ENCODE measurements at places on chromosomes 7 and 10. TPM values are rescaled to one million over a fixed set of nuclear protein-coding genes. Genes with fewer than 3 reads are reported as not detected.

The C7orf57 gene
- total RNA-seq = 0.83 TPM

The ELMO1 gene
- 75.3 TPM for total RNA-seq

- no peak for DNase-seq
Measured at GRCh38 chr10:58775960-58776567, 263.4 kb downstream of the BICC1 start.

DNA sequence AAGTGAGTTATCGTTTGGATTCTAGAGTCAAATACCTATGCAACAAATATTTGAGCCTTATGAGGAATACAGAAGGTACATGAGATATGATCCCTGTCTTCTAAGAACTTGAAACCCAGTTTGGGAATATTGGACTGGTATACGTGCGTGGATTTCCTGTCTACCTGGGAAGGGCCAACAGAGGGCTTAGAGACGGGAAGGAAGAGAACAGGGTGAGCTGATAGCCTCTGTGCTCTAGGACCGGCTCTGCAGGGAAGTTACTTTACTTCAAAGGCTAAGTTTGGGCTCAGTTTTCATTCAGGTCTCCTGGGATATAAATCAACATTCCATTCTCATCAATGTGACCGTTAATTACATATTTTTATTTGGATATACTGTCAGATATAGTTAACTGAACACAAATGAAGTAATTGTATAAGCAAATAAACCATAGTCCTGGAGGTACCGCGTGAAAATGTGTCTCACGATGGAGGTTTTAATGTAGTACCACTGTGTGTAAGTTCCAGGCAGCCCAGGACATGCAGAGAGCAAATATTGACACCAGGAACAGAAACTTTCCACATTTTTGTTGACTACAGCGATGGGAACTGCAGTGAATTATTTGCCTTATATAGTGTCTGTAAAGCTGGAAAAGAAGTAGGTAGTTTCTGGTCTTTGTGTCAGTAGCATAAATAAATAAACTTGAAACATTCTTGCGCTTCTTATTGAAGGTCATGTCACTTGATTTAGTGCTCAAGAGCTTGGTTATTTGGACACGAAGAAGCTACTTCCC is 8.6 kb downstream of the CHST12 start:
- no peak for DNase-seq

GRCh38 chr10:21749788-21750187 is 215.8 kb downstream of the MLLT10 start:
- DNase-seq = no peak

DNA sequence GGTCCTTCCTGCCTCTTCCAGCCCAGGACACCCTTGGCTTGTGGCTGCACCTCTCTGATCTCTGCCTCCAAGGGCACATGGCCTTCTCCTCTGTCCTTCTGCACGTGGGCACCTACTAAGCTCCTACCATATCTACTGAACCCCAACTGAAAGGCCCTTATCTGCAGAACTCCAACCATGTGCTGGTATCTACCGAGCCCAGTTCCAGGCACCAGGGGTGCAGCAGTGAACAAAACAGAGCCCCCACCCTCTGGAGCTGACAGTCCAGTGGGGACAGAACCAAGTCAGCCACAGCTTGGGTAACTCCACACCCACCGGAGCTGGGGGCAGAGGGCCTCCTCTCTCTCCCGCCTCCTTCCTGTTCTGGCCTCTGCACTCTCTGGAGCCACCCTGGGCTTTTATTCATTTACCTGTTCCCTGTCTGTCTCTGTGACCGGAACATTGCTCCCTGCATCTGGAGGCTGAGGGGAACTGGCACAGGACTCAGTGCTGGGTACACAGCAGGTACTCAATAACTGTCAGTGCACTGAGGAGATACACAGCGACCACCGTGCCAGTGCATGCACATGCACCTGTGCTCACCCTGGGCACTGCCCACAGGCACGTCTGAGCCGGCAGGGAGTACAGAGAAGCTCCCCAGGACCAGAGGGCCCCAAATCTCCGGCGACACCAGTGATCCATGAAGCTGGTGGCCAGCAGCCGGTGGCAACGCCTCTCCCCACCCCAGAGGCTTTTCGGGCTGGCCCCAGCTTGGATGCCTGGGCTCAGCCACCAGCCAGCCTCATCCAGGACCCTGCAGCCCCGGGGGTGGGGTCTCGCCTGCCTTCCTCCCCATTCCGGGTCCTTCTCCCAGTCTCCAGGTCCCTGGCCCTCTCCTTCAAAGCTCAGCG is 2.0 kb downstream of the MICALL2 start:
- no peak for DNase-seq

DNA sequence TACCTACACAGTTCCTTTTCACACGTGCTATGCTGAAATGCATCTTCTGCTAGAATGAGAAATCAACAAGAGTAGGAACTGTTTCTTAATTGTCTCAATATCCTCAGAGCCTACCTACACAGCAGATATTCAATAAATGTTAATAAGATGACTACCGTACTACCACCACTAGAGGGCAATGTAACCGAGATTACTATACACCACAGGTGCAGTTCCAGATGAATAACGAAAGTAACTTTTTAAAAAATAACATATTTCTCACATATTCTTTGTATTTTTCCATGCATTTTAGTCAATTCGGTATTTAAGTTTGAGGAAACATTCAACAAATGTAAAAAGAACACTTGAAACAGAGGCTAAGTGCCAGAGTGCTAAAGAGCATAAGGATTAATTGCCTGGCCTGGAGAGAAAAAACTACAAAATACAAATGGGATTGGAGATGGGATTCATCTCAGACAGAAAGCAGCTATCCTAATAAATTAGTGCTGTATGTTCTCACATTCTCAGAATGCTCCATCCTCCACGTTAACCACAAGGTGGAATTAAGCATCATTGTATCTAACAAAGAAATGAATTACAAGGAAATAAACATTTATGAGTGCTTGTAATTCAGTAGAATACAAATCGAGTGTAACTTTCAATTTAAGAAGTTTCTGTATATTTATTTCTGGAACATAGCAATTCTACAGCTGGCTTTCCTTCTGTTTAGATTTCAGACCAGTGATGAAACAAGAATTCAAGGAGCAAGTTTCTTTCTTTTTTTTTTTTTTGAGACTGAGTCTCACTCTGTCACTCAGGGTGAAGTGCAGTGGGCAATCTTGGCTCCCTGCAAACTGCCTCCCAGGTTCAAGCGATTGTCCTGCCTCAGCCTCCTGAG is 20.3 kb upstream of the HECTD2 start:
- no peak for DNase-seq

DNA sequence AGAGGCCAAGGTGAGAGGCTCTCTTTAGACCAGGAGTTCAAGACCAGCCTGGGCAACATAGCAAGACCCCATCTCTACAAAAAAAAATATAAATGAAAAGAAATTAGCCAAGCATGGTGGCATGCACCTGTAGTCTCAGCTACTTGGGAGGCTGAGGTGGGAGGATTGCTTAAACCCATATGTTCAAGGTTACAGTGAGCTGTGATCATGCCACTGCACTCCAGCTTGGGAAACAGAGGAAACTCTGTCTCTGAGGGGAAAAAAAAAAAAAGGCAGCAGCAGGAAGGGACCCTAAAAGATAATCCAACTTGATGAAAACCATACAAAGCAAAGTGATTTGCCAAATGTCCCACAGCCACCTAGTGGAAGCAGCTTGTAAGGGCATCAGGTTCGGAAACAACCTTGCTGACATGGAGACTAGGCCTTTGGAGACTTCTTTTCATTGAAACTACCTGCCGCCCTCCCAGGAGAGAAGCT is 15.6 kb upstream of the PBLD start:
- peak; percentile 57 for DNase-seq

The AGAP5 gene
- 8.8 TPM for total RNA-seq

- no peak for DNase-seq
Measured at GRCh38 chr10:127441350-127442219, 107.5 kb upstream of the NPS start.

DNA sequence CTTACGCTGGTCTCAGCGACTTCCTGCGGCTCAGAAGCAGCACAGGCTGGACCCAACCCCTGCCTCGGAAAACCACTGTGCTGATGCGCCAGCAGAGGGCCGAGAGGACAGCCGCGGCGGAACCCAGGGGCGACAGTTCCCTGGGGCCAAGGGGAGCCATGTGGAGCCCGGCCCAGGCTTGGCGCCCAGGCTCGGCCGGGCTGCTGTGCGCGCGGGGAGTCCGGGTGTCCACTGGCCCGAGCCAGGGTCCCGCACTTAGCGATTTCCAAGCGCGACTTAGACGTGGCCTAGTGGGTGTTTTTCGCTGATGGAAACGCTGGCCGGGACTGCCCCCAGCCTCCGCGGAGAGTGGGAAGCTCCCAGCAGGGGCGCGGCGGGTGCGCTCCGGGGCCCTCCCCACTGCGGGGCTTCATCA is 18.6 kb upstream of the ZNF32 start:
- no peak for DNase-seq

DNA sequence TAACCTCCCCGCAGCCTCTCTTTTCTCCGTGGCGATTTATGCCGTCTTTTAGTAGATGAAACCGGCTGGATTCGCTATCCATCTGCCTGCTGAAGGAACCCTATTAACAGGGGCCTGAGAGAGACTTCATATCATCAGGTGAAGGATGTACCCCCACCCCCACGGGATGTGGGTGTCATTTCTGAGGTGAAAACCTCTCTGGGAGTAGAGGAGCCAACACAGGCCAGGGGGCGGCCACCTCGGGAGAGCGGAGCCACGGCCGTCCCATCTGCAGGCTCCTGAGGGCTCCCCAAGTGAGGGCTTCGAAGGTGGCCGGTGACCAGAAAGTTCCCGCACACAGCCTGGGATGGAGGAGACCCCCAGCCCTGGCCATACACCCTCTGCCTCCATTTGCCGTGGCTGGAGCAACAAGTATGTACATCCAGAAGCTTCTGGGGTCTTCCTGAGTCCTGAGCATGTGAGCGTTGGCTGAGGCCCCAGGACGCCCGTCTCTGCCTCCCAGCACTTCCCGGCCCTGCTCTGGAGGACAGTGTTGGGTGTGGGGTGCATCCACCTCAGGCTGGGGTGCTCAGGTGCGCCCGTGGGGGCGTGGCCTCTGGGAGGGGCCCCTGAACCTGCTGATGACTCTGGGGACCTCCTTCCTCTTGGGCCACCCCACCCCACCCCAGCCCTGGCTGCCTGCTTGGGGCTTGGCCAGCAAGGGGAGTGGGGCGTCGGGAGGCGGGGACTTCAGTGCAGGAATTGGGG is 84.7 kb downstream of the NKX6-2 start:
- no peak for DNase-seq

DNA sequence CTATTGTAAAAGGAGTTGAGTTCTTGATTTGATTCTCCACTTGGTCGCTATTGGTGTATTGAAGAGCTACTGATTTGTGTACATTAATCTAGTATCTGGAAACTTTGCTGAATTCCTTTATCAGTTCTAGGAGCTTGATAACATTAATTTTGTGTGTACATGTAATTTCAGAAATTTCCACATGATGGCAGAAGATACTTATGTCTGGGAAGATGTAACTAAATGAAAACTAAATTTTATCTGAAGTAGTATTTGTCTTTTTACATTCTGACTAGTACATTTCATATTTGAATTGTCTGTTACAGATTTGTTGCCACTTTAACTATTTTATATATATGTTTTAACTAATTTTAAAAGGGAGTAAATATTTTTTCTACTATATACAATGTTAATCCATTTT is 27.6 kb downstream of the SDHAF3 start:
- no peak for DNase-seq

DNA sequence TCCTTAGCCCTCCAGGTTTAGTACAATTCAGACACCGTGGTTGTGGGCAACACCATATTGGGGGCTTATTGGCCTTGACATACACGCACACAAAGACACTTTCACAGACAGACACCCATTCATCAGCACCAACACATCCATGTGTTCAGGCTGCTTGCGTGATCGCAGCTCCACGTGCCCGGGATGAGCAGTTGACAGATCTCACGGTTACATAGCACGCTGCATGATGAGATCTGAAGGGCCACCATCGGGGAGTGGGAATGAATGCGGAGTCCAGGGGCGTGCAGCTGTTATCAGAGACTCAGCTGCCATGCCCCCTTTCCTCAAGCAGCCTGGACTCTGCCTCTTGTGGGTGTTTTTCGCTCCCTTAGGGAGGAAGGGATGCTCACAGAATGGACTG is 285.2 kb downstream of the USP6NL start:
- DNase-seq = no peak

The ACTA2 gene
- 14.9 TPM for total RNA-seq

GRCh38 chr7:137342828-137343261 is 688 bp downstream of the PTN start:
- DNase-seq = no peak

- no peak for DNase-seq
Measured at GRCh38 chr10:112952282-112953173, 2.5 kb downstream of the TCF7L2 start.

The WDR86 gene
- total RNA-seq = 0.25 TPM

DNA sequence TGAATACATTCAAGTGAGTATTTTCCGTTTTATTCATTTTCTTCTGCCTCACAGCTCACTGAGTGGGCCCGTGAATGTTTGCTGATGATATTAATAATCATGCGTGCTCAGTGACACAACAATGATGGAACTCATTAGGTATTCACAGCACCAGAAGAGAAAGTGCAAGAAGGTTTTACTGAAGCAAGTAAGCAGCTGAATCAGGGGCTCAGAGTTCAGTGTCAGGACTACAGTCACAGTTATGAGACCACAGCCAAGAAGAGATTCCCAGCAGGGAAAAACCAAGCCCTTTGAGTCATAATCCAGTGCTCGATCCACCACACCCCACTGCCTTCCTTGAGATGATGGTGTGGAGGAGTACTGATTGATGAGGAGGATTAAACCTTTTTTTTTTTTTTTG is 247.4 kb downstream of the KIAA1217 start:
- DNase-seq = no peak

GRCh38 chr10:285216-285615 is 150.0 kb downstream of the ZMYND11 start:
- peak; percentile 3 for DNase-seq

DNA sequence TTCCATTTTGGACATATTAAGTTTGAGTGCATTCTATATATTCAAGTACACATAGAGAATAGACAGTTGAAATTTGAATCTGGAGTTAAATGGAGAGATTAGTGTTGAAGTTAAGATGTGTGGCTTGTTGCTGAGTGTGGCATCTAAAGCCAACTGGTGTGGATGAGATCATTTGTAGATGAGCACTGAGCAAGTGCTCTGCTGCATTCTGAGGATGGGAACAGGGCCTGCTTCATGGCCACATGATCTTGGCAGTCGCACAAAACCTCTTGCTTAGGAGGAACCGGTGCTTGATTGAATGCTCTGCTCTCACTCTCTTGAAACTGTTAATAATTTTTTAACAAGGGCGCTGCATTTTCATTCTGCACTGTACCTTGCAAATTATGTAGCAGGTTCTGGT is 62.0 kb downstream of the EPDR1 start:
- no peak for DNase-seq

DNA sequence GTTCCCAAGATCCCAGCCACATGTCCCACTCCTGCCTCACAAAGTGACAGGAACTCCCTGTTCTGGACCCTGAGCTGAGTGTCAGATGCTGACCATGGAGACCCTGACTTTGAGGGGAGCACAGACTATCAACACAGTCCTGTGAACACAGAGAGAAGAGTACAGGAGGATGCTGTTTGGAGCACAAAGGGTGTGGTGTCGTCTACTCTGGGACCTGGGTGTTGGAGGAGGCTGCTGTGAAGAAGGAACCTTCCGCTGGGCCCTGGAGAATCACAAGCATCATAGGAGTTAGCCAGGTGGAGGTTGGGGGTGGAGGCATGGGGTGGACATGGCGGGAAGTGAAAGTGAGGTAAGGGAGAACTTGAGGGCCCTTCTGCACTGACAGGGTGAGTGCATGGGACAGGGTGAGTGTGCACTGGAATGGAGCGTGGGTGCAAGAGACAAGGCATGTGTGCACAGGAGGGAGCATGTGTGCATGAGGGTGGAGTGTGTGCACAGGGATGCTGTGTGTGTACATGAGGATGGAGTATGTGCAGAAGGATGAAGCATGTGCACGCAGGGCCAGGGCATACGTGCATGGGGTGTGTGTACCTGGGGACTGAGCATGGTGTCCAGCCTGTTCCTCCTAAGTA is 70.7 kb upstream of the ANTXRL start:
- no peak for DNase-seq

All from activated CD8-positive, alpha-beta T cell treated with anti-CD3 and anti-CD28 coated beads for 36 hours (primary cell).